ENCODE measurements at places on chromosomes 2 and 18.

GRCh38 chr2:120798567-120799247 lies 63.0 kb downstream of the GLI2 start:
- no peak for DNase-seq

- DNase-seq: no peak
Observed at GRCh38 chr2:107735201-107735600, 91.5 kb upstream of the RGPD4 start.

- DNase-seq: no peak
Observed at GRCh38 chr18:9563331-9563730, 51.0 kb downstream of the PPP4R1 start.

- DNase-seq: no peak
Observed at GRCh38 chr2:240986787-240987411, 11.5 kb upstream of the SNED1 start.

GRCh38 chr18:28767727-28768211 lies 590.8 kb upstream of the CDH2 start:
- no peak for DNase-seq

GRCh38 chr2:187842978-187843847 lies 289.0 kb upstream of the TFPI start:
- no peak for DNase-seq

DNA sequence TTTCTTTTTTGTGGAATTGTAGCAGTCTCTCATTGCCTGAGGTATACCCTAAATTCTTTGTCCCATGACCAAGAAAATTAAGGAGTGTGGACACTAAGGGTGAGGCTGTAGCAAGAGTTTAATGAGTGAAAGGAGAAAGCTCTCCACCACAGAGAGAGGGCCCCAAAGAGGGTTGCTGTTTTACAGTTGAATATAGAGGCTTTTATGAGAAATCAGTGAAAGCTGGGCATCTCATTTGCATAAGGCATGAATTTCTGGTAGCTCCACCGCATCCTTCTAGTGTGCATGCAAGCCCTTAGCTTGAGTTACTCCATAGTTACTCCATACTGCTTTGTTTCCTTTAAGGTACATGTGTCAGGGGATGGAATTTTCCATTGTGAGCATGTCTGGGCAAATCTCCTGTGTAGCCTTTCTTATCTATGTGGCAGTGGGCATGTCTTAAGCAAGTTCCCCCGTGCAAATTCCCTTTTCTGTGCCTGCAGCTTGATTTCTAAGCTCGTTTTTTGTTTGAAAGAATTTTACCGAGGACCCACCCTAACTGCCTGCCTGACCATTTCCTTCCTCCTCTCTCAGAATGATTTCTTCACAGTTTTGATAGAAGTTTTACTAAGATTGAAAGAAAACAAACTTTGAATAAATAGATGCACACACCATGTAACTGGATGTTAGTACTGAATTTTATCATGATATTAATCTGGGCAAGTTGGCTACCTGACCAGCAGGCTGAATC lies 218.9 kb downstream of the PARD3B start:
- DNase-seq: no peak

Data from activated gamma-delta T cell treated with anti-CD3 and anti-CD28 coated beads, Interleukin-2, amount 50 U/mL, for 16 hours (primary cell).